Chondrocyte (in vitro differentiated cells): ENCODE measurements at places on chromosomes 6 and 20. TPM values are rescaled to one million over a fixed set of nuclear protein-coding genes. Genes with fewer than 3 reads are reported as not detected.

Gene TTLL9
- total RNA-seq: 0.24 to 0.37 TPM (median 0.33 TPM) in 3 replicates

Gene FERMT1
- 0.51 to 2.1 TPM (median 0.52 TPM) in 3 replicates for total RNA-seq

Gene CYP39A1
- 0.31 to 0.62 TPM in 2 of 3 replicates, not detected in the other for total RNA-seq

Gene ARFGEF2
- total RNA-seq: 29.2 to 31.8 TPM (median 30.0 TPM) in 3 replicates
